ENCODE measurements at places on chromosomes 2 and 18.

DNA sequence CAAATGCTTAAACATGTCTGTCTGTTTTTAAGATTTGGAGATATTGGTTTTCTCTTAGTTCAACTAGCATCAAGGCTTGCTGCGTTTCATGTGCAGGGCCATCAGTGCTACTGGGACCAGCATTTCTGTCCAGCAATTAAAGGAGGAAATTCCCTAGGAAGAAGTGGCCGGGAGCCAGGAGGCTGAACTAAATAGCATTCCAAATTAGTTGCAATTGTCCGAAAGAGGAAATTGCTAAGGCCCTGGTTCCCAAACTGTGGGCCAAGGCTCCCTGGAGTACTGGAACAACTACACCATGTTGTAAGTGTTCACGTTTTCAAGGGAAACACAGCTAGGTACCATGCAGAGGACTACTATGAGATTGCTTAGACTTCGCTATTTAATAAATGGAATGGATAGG is 257.9 kb downstream of the PTPRM start:
- DNase-seq = no peak

GRCh38 chr2:77521931-77522470 is at the start of gene LRRTM4:
TSS of gene LRRTM4 (minus strand) at chr2:77522376.
- DNase-seq = peak; percentile 83

DNA sequence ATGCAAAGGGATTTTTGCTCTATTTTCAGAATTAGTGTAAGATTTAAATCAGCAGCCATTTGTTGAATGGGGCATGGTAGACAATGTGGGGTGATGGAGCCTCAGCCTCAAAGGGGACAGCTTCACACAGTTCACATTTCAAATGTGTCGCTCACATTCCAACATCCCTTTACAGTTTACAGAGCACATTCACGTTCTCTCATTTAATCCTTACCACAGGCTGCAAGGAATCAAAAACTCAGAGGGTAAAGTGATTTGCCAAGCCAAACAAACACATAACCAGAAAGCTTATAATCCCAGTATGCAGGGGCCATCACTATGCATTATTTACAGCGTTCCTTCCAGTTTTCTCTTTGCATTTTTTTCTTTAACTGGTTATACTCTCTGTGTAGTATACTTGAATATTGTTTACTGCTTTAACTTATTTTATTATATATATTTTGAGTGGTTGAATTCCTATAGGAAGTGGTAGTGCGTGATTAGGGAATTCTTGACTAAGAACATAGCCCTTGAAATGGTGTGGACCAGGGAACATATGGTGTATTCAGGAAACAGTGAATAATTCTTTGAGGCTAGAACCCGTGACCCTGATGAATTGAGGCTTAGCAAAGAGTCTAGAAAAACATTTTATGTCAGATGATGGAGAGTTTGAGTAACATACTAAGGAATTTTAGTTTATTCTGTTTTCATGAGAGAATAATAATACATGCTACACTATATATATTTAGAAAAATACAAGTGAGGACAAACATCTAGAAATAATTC is 18.1 kb upstream of the TAF1B start:
- DNase-seq = no peak

GRCh38 chr2:111167076-111167862 is 46.6 kb downstream of the BCL2L11 start:
- no peak for DNase-seq

- no peak for DNase-seq
Measured at GRCh38 chr2:23241611-23242245, 143.3 kb upstream of the KLHL29 start.

DNA sequence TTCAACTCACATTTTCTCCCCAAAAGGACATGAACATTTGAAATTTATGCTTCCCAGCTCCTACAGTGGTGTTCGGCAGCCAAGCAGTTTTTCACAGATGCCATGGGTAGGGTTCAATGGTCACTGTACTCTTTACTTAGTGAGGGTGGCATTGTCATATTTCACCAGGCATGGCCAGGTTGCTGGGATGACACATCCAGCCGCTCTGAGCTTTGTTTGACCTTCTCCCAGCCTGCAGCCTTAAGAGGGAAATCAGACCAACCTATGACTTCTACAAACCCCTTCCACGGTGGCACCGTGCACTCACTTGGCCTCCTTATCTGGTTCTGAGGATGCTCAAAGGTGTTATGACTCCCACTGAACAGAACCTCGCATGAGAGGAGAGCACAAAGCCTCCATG is 108.4 kb upstream of the SH3BP4 start:
- no peak for DNase-seq

- DNase-seq = no peak
Measured at GRCh38 chr2:43311276-43311675, 84.9 kb upstream of the ZFP36L2 start.

DNA sequence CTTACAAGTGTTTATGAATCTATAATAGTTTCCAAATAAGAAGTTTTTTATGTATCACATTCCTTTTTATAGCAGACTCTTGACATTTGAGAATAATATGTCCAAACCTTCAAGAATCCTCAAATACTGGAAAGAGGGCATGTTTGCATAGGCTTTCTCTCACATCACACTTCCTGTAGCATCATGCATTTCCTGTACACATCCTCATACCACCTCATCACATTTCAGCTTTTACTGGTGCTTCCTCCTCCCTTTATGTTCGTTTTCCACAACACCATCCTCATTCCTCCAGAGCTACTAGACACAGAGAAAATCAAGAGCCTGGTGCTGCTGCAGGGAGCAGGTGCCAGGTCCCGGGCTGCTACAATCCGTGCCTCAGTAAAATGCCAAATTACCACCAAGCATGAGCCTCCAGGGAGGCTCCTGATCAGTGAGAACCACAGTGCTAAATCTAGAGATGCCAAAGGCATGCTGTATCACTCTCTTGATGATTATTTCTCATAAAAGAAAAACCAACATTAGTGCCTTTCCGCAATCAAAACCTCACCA is 137.7 kb upstream of the CYP1B1 start:
- DNase-seq = no peak

Measured in putamen (tissue), 1 donor.